ENCODE measurements at places on chromosomes 11 and 22.
A peak's percentile ranks its signal among the peaks of the same experiment; 100 is the strongest.

- no peak for DNase-seq
Observed at GRCh38 chr11:114483929-114484328, 44.7 kb downstream of the REXO2 start.

DNA sequence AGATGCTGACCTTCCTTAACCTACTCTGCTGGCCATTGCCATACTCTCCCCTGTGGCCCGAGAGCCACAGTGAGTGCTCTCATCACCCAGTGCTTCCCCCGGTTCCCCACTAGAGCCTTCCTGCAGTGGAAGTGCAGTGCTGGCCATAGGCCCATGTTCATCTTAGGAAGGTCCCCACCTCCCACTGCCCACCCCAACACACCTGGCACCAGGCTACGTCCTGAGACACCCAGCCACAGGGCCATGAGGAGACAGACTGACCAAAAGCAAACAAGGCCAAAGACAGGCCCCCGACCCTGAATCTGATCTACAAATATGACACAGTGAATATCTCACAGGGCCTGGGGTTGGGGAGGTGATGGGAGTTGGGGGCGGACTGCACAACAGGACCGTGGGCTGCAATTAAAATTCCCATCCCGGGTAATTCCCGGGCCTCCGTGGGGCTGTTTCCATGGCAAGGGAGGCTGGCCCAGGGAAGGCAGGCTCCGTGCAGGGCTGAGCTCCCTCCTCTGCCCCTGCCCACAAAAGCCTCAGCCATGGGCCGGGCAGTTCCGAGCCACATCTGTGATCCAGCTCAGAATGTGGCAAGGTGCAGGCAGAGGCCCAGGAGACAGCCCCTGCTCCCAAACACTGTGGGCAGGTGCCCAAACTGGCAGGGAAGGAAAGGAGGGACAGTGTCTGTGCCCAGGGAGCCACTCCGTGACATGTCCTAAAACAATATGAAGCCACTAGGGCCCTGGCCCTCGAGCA, 5.1 kb upstream of the CHST1 start:
- DNase-seq: no peak

GRCh38 chr11:93652679-93653078, 8.8 kb upstream of the CEP295 start:
- no peak for DNase-seq

GRCh38 chr11:130420478-130421198, 7.8 kb downstream of the ADAMTS8 start:
- DNase-seq: no peak

- DNase-seq: no peak
Observed at GRCh38 chr11:88103337-88104206, 71.7 kb downstream of the RAB38 start.

- DNase-seq: no peak
Observed at GRCh38 chr11:113593698-113594308, 112.3 kb downstream of the TMPRSS5 start.

- DNase-seq: no peak
Observed at GRCh38 chr11:20157728-20158127, 2.5 kb downstream of the DBX1 start.

DNA sequence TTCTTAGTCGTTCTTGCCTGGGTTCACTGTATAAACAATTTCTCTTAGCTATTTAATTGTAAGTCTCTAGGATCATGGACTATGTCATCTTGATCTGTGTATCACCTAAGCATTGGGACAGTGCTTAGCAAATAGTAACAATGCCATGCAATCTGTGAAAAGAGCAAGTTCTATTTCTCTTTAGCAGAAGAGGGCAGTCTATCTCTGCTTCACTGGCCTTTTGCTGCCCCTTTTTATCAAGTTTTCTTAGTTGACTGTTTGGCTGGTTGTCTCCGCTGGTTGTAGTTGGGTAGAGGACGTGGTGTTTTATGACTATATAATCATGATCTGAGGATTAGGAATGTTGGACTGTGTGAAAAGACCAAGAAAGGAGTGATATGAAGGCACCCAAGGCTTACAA, 315.0 kb downstream of the JRKL start:
- DNase-seq: no peak

GRCh38 chr11:66326261-66327111, 9.6 kb upstream of the CD248 start:
- no peak for DNase-seq

DNA sequence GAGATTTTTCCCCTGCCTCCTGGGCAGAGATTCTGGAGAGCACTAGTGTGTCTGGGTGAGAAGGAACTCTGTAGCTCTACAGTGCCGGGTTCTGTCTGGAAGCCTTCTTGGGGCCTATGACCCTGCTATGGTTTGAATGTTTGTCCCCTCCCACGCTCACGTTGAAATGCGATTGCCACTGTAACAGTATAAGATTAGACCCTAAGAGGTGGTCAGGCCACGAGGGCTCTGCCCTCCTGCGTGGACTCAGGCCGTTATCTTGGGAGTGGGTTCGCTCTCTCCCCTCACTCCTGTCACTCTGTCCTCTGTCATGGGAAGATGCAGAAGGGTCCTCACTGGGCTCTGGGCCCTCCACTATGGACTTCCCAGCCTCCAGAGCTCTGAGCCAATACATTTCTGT, 3.5 kb downstream of the AP5B1 start:
- no peak for DNase-seq

DNA sequence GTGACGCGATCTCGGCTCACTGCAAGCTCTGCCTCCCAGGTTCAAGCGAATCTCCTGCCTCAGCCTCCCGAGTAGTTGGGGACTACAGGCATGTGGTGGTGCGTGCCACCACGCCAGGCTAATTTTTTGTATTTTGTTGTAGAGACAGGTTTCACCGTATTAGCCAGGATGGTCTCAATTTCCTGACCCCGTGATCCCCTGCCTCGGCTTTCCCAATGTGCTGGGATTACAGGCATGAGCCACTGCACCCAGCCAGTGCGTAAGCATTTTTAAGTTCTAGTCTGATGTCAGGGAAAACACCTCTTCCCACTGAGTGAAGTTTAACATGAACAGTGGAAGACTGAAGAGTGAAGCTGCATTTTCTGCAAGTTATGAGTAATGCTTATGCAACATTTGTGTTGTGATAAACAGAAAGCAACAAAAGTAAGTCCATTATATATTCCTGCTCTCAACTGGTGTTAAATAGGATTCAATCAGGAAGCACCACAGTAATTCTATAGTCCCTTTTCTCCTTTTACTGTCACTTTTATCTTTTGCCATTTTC, 1219.8 kb upstream of the RAG2 start:
- DNase-seq: no peak

DNA sequence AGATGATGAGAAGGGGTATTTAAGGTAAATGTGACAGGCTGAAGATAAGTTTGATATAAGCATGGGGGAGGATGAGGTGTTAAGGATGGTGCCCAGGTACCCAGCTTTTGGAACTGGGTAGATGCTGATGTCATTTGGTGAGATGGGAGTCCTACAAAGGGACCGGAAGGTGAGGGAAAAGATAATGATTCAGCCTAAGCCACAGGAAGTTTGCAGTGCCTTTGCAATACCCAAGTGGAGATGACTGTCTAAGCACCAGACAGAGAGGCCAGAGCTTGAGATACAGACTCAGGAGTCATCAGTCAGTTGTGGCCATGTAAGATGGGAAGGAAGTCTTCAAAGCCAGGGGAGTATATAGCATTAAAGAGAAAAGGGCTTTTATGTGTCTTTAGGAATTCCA, 30.0 kb upstream of the SMCO4 start:
- DNase-seq: no peak

- no peak for DNase-seq
Observed at GRCh38 chr11:16252373-16252772, 104.0 kb downstream of the SOX6 start.

DNA sequence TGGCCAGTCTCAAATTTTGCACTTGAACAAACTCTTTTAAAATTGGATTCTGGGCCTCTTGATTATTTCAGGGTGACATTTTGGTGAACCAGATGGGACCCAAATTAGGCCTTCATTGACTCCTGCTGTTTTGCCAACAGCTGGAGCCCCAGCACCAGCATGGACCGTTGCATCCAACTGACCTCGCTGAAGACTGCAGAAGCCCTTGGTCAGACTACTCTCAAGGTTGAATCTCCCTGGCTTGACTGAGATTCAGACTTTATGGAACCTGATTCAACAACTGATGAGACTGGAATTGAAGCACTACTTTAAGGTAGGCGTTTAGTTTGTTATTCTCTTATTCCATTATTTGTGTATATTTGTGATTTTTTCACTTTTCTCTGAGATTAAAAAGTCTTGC, 41.7 kb downstream of the NARS2 start:
- no peak for DNase-seq

GRCh38 chr11:14637868-14638409, 5.7 kb upstream of the PDE3B start:
- no peak for DNase-seq

DNA sequence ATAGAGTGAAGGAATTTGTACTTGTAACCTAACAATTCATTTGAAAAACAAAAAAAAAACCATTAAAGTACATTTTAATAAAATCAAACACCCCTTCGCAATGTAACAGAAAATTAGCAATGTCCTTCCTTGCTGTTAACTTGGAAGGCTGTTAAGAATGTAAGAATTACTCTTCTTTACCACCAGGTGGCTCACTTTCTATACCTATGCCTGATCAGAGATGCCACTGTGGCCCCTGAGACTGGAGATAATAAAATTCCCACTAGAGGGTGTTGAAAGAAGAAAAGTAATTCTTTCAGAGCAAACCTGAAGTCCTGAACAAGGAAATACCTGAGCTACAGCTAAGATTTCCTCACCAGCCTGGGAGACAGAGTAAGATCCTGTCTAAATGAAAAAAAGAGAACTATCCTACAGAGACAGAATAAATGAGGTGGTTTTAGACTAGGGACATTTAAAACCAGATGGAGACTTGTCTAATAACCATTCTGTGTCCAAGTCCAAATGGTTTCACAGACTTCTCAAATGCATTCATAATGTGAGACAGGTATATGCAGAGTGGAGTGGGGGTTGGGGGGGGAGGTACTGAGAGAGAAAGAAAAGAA, 1089.3 kb downstream of the FAM181B start:
- DNase-seq: no peak

- no peak for DNase-seq
Observed at GRCh38 chr22:40040927-40041326, 46.2 kb downstream of the FAM83F start.

GRCh38 chr11:16171882-16172281, 184.5 kb downstream of the SOX6 start:
- no peak for DNase-seq

DNA sequence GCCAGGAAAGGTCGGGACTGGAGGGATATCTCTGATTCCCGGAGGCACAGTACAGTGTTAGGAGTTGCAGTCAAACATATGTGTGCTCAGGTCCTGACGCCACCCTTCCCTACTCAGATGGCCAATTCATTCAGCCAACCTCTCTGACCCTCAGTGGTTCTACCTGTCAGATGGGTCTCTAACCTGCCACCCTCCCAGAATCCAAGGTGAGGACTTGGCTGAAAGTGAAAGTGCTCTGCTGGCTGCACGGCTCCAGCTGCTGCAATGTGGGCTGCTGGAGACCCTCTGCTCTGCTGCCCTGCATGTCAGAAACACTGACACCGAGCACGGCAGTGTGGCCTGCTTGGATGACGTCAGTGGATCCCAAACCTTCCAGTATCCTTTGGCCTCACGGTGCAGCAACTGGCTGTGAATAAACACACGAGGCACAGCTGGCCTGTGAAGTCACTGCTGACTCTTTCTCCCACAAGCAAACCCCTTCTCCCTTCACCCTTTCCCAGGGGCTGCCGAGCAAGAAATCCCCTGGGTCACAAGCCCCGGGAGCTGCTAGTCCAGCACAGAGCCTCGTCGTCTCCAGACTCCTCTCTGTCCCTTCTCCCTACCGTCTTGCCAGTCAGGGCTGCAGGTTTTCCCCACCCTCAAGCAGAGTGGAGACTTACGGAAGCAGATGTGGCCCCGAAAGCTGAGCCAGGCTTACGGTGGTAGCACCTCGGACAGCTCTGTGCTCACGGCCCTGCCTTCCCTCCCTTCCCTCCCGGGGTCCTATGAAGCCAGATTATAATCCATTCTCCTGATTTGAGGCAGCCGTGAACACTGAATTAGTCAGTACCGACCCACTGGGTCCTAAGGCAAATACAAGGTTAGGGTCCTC, 24.3 kb downstream of the KIAA0930 start:
- DNase-seq: no peak

- no peak for DNase-seq
Observed at GRCh38 chr22:25084405-25085107, 115.1 kb upstream of the CRYBB3 start.

GRCh38 chr11:73981051-73981805, 1.4 kb downstream of the UCP2 start:
- no peak for DNase-seq

- DNase-seq: no peak
Observed at GRCh38 chr11:23684701-23685100, 812.2 kb upstream of the LUZP2 start.

- DNase-seq: no peak
Observed at GRCh38 chr11:16796311-16796710, 57.9 kb downstream of the C11orf58 start.

GRCh38 chr22:43343262-43343669, at the start of gene SCUBE1:
TSS of gene SCUBE1 (minus strand) at chr22:43343372. CDS start at chr22:43343261, 111 bp downstream.
- no peak for DNase-seq

- peak; percentile 94 for DNase-seq
Observed at GRCh38 chr11:10899121-10899830, 41.4 kb upstream of the ZBED5 start.

DNA sequence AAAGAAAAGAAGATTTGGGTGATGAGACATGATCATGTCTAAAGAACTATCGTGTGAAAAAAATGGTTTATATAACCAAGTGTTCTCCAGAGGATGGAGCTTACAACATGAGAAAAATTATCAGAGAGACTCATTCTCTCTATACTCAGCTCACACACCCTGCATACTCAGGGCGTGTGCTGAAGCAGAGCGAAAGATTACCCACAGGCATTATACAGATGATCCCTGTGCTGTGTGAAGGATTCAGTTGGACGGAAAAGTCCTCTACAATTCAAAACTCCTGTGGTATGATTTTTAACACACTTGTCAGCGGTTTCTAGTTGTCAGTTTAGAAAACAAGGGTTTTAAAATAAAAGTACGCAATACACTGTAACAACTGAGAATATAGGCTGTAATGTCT, 267.3 kb downstream of the DLG2 start:
- no peak for DNase-seq

Measured in vagina (tissue), 2 donors.